Activated T-helper 1 cell treated with anti-CD3 and anti-CD28 coated beads, Interleukin-2, amount 50 U/mL, for 16 hours (primary cell): ENCODE measurements at places on chromosomes 11 and 22.

GRCh38 chr22:20236052-20236717, 31.9 kb downstream of the RTN4R start:
- no peak for DNase-seq

- DNase-seq, result no peak
Observed at GRCh38 chr11:31818874-31819331, 7.8 kb upstream of the PAX6 start.

GRCh38 chr11:82701847-82702520, 31.7 kb downstream of the FAM181B start:
- DNase-seq, result no peak

DNA sequence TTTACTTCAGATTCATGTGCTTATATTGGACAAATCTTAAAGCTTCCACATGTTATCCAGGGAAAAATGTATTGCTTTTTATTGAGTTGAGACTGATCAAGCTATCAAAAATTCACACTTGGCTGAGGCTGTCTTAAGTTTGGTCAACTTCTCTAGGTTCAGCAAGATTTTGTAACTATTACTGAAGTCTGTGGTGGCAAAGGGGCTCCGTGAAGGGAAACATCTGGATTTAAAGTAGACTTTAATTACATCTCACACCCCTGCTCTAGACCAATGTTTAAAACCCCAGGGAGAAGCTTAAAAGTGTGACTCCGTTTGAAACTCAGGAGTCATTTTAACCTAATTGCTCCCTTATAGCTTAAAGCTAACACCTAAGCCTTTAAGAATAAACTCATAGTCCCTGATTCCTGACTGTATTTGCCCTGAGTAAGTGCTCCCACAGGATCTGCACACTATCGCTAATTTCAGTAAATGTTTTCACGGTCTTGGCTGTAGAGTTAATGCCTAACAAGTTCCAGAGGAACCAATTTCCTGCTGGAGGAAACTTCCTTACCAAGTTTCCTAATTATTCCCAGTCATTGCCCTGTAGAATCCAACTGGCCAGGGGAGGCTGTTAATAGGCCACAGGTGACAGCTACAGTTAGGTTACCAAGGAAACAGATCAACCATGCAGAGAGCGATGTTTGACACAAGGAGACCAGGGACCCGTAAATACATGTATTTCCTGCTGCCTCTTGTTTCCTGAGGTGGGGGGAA, 40.5 kb downstream of the OR10A6 start:
- DNase-seq, result no peak

DNA sequence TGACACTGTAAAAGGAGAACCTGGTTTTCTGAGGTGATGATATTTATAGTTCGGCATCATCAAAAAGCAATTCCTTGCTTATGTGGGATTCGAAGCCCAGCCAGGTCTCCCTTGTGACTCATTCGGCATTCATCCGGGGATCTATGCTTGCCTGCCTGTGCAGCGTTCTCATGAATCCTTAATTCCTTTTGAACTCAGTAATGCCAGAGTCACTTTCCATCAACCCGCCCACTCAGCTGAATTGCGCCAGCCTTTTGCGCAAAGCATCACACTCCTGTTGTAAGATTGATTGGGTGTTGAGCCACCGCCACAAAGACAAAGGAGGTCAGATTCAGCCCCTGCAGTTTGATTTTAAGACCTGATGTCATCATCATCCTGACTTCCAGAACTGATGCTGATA, 128.6 kb downstream of the SLC17A6 start:
- DNase-seq, result no peak

- DNase-seq, result no peak
Observed at GRCh38 chr11:5288108-5288905, 13.4 kb downstream of the OR51B4 start.

DNA sequence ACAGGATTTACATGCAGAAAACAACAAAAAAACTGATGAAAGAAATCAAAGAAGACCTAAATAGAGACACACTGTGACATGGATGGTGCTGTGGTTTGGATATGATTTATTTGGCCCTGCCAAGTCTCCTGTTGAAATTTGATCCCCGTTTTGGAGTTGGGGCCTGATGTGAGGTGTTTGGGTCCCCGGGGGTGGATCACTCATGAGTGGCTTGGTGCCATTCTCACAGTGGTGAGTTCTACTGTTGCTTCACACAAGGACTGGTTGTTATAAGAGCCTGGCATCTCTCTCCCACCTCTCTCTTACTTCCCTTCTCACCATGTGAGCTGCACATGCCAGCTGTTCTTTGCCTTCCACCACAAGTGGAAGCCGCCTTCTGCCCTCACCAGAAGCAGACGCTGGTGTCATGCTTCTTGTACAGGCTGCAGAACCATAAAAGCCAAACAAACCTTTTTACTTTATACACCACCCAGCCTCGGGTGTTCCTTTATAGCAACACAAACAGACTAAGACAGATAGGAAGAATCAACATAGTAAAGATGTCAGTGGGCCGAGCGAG, 7.8 kb upstream of the RTL6 start:
- no peak for DNase-seq

DNA sequence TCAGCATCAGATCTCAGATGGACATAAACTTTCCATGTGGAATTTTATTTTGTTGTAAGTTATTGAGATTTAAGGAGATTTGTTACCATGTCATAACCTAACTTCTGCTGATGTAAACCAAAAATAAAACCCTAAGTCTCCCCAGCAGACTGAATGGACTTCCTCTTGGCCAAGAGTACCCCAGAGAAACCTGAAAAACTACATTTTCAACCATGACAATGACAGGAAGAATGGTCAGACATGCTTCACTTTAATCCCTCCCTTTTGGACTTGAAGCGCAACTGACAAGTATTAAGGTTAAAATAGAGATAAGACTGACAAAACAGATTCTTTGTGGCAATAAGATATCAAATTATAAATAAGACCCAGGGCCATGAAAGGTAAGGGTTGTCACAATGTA, 579.7 kb upstream of the RAG2 start:
- no peak for DNase-seq

DNA sequence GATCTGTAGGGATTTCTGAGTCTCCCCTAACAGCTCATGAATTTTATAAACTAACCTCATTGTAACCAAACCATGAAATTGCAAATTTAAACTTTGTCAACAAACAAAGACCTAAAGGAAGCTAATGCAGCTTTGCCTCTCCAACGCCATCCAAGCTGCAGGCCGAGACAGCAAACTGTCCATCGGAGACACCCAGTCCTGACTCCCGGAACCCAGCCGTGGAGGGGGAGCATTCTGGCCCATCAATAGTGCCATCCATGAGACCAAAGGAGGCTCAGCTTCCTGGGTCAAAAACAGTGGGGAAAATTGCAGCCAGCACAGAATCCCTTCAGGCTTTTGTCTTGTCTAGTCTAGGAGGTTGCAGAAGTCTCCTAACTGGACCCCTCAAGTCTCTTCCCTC, 147.6 kb upstream of the OPCML start:
- no peak for DNase-seq

- DNase-seq, result no peak
Observed at GRCh38 chr11:119942583-119943297, 195.2 kb downstream of the TRIM29 start.

DNA sequence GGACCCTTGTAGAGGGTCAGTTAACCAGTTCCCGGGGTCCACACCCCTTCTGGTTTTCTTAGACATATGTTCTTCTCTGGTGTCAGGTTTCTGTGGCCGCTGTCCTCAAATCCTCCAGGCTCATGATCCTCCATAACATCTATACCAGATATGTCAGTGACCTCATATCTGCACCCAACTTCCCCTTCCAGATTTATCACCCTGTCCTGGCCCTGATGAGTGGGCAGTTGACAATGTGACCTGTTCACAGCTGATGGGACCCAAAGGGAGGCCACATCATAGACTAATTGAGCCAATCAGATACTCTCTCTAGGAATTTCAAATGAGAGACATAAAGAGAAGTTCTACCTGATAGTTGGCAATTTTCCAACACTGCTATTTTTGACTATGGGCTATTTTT, 5.1 kb downstream of the DKK3 start:
- no peak for DNase-seq
